ENCODE measurements at places on chromosomes 7 and 10.

DNA sequence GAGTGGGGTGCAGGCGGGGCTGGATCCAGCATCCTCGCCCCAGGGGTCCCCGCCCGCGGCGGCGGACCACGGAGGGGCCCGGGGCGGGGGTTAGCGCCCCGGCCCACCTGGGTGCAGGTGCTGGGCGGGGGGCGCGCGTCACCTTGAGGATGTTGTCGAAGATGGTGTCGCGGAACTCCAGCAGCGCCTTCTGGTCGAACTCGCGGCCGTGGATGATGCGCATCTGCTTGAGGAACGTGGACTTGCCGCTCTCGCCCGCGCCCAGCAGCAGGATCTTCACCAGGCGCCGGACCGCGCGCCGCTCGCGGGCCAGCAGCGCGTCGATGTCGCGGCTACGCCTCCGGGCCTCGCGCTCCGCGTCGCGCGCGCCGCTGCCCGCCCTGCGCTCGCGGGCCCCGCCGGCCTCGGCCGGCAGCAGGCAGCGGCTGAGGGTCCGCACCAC is 376 bp downstream of the GNA12 start:
- peak; percentile 33 for DNase-seq

DNA sequence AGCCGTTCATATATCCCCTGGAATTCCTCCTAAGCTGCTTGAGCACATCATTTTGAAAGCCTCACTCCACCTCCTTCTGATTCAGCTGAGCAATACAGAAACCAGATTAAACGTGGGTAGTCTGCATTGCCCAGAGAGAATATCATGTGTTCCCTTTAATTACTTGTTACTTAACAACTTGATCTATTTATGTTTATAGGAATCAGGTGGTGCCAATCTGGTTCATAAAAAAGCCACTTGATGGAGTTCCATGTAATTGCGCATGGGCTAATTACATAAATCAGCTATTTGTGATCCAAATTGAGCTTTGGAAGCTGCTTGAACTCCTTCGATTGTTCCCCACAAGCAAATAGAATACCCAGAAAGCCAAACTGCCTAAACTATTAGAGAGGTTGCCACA is 114.7 kb upstream of the ADCY1 start:
- no peak for DNase-seq

GRCh38 chr7:96784597-96784996 is 75.0 kb upstream of the SEM1 start:
- no peak for DNase-seq

GRCh38 chr7:148330124-148330818 is 260.3 kb upstream of the C7orf33 start:
- no peak for DNase-seq

DNA sequence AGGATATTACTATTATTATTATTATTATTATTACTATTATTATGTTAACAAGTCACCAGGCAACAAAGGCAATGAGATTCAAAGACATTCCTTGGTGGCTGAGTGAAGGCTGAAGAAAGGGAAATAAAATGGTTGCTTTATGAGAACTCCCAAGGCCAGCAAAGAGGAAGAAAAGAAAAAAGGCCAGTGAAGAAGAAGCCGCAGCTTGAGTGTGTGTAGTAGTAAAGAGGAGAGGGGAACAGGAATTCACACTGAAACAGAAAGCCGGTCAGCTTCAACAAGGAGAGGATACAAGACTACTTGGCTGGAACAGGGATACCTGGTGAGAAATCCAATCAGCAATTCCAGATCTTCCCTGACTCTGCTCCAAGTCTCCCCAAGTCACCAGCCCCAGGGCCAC is 42.4 kb downstream of the PLXNA4 start:
- no peak for DNase-seq

DNA sequence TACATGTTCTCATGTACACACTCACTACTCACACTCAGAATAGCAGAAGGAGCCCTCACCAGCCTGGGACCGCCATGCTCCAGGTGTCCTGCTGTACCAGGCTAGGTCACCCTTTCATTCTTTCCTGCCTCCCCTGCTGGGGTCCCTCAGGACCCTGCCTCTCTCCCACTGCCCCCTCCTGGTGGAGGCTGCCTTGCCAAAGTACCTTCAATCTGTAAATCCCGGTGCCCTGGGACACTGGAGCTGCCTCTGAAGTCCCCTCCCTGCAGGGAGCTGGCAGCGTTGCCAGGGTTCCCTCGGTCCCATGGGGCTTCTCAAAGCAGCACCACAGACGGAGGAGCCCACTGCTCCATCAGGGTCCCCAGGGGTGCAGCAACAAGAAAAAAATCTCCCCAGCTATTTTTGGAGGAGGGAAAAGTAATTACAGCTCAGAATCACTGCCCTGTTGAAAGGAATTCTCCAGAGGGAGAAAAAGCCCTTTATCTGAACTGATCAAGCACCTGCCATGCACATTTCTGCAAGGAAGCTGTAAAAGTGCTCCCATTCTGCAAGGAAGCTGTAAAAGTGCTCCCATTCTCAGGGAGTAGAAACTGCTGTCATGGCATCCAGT is 259.9 kb downstream of the PTPRN2 start:
- no peak for DNase-seq

DNA sequence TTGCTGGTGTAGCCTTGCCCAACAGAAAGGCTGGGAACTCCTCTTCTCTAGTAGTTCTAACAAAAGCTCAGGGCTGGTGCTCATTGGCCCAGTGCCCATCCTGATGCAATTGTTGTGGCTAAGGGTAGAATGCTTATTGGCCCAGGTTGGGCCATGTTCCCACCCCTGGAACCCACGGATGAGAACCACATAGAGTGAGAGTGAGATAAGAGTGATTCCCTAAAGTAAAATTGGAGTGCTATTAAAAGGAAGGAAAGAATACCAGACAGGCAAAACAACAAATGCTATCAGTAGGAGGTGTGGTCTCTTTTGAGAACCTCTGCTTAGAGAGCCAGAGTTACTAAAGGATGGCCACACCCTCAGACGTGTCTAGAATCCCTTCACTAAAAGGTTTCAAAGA is 49.2 kb downstream of the LGI1 start:
- no peak for DNase-seq

DNA sequence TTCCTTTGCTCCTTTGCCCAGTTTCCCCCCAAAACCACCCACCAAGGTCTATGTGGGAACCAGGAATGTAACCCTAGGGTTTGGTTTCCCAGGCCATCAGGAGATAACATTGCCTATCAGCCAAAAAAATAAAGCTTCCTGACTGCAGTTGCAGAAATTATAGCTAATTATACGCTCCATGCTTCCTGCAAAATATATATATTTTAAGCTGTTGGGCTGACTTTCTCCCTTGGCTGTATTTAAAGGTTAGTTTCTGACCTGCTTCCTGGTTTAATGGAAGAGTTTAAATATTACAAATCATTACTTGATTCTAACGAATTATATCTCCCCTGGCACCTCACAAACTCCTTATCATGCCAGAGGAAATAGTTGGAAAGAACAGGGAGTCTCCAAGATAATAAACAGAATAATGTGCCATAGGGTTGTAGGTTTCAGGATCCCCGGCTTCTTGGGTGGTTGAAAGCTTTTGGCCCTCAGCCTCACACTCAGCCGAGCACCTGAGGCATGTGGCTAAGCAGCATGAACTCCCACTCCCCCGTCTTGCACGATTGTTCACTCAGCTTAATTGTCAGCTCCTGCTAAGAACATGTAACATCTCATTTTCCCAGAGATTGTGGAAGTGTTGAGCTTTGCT is 79.9 kb downstream of the FZD1 start:
- DNase-seq, result no peak

- DNase-seq, result no peak
These were observed 11.3 kb downstream of the NOLC1 start for GRCh38 chr10:102163342-102163989.

- DNase-seq, result no peak
These were observed 415.5 kb downstream of the GLRX3 start for GRCh38 chr10:130551676-130552075.

DNA sequence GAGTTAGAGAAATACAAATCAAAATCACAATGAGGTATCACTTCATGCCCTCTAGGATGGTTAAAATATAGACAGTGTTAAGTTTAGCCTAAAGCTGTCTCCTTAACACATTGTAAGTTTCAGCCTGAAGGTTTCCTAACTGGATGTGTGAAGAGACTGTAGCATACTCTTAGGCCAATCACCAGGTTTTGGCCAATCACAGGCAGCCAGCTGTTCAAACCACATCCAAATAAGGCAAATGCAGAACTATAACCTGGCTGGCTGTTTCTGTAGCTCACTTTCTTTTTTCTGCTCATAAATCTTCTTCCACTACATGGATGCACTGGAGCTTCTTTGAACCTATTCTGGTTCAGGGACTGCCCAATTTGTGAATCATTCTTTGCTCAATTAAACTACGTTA is 19.7 kb downstream of the ESYT2 start:
- no peak for DNase-seq

- DNase-seq, result no peak
These were observed 118.5 kb downstream of the ABLIM1 start for GRCh38 chr10:114539623-114540022.

DNA sequence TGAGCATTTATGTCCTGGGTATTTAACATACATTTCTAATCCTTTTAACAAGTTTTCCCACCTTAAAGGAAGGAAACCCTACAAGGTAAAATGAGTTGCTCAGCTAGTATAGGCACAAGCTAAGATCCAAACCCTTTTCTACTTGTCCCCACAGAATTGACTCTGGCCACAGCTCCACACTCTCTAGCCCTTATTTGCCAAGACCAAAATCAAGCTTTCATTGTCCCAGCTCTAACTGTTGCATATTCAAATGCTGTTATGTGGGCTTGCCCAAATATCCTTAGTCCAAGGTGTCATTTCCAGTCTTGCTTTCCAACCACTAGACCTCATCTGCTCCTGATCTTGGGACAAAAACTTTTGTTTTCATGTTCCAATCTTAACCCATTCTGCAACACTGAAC is 31.3 kb upstream of the LSM8 start:
- DNase-seq, result no peak

- no peak for DNase-seq
These were observed 49.0 kb downstream of the PRR15 start for GRCh38 chr7:29612596-29612995.

DNA sequence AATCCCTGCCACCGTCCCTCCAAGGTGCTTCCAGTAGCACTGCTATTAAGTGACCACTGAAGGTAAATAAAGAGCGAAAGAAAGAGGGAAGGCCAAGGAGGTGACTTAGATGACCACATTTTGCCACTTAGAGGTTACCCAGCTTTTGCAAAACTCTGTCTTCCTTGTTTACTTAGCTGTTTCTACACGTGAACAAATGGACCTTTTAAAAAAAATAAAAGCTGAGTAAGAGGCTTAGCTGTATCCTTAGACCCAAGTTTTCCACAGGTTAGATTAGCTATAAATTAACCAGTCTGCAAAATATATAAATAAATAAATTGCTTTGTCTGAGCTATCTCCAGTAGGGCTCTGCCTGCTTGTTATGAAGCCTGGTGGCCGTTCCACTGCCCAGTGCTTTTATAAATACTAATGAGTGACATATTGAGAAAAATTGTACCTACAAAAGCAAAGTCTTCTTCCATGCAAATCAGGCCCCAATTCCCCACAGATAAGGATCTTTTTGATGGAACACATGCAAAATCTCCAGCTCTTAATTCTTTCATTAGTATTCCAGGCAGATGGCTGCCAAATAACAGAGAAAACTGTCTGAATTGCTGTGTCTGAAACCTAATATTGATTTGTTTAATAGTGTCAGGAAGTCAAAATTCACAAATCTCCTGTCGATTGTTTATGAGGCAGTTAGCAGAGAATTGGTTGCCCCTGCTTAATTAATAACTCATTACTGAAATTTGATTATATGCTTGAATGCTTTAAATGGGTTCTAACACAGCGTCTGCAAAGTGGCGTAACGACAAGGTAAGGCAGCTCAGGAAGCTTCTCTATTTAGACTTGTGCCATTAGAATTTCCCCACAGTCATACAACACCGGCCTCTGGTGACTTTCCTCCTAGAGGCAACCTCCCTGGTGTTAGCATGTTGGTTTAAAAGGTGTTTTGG is 176.7 kb downstream of the EMX2 start:
- no peak for DNase-seq

DNA sequence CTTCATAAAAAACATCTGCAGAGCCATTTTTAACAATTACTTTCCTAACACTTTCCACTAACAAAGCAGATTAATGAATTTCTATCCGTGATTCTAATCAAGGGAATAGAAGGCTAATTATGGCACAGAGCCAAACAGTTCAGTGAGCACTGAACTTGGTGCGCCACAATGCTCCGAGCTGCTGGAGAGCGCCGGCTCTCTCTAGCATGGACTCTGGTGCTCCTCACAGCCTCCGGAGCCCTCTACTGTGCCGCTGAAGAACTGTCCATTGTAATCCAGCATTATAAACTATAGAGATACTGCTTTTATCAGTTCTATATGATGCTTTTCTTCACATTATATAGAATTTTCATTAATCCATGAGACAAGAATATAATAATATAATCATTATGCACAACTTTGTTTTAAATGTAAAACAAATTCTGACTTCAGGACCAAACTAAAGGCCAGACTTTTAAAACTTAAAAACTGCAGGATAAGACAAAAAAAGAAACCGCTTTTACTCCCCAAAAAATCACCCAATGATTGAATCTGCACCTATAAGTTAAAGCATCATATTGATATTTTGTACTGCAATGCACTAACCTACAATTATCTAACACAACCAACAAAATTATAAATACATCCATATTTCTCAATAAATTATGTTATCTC is 123.6 kb downstream of the RNF32 start:
- peak; percentile 53 for DNase-seq

GRCh38 chr7:30661926-30662325 is 20.3 kb downstream of the CRHR2 start:
- DNase-seq, result no peak

DNA sequence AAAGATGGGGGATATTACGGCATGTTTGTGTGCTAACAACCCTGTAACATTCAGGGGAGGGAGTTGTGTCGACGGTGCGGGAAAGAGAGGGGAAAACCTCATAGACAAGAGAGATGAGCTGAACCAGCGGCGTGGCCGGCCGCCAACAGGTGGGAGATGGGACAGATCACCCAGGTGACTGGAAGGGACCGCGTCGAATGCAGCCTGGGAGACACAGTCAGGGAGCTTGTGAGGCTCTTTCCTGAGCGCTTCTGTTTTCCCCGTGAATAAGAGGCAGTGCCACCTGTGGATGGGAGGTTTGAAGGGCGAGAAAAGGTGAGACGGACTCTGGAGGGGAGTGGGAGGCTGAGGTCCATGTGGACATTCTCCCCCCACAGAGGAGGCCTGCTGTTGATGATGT is 9.9 kb upstream of the PRKAG2 start:
- DNase-seq, result no peak

DNA sequence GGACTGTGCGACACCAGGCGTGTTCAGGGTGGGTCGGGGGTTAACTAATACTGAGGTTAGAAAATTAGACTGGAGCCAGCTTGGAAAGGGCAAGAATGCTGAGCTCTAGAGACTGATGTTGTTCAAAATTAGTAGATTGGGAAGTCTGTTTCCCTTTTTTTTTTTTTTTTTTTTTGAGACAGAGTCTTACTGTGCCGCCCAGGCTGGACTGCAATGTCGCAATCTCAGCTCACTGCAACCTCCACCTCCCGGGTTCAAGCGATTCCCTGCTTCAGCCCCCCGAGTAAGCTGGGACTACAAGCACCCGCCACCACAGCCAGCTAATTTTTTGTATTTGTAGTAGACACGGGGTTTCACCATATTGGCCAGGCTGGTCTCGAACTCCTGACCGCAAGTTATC is 2.7 kb upstream of the CPVL start:
- DNase-seq, result no peak

Measured in hindlimb muscle (tissue), 1 donor.